ENCODE measurements at places on chromosomes 7 and 10.

DNA sequence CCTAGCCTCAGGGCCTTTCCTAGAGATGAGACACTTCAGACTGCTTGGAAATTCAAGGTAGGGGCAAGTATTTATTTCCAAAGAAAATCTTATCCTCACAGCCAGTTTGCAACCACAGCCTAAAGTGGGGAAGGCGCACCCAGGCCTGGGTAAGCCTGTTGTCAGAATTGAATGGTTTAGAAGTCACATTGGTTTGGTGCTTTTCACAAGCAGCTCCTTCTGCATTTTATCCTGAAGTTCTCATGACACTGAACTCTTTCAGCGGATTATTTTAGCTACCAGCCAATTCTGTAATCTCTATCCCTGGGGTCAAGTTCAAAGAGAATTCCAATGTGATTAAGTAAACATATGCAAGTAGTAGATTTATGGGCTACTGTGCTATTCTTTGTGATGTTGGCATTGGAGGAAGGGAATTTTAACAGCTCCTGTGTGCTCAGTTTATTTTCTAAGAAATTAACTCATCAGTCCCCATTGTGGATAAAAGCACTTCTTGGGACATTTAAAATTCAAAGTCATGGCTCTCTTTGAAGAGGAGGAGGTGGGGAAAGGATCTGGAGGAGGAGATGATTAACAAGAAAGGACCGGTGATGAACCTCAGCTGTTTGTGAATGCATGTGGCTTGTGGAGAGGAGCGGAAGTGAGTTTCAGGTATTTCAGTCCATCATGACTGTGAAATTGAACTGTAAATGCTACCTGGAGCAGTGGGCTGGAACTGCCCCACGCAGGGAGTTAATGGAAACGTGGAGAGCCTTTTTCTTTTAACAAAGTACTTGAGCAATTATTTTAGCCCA, 90.2 kb upstream of the CACUL1 start:
- DNase-seq: no peak

GRCh38 chr10:109114579-109114978, 808.7 kb downstream of the XPNPEP1 start:
- no peak for DNase-seq

- DNase-seq: no peak
Measured at GRCh38 chr7:77388055-77388641, 28.0 kb downstream of the GSAP start.

- DNase-seq: no peak
Measured at GRCh38 chr10:543131-543530, 146.3 kb downstream of the DIP2C start.

GRCh38 chr7:121676168-121676567, 196.8 kb upstream of the PTPRZ1 start:
- DNase-seq: no peak

DNA sequence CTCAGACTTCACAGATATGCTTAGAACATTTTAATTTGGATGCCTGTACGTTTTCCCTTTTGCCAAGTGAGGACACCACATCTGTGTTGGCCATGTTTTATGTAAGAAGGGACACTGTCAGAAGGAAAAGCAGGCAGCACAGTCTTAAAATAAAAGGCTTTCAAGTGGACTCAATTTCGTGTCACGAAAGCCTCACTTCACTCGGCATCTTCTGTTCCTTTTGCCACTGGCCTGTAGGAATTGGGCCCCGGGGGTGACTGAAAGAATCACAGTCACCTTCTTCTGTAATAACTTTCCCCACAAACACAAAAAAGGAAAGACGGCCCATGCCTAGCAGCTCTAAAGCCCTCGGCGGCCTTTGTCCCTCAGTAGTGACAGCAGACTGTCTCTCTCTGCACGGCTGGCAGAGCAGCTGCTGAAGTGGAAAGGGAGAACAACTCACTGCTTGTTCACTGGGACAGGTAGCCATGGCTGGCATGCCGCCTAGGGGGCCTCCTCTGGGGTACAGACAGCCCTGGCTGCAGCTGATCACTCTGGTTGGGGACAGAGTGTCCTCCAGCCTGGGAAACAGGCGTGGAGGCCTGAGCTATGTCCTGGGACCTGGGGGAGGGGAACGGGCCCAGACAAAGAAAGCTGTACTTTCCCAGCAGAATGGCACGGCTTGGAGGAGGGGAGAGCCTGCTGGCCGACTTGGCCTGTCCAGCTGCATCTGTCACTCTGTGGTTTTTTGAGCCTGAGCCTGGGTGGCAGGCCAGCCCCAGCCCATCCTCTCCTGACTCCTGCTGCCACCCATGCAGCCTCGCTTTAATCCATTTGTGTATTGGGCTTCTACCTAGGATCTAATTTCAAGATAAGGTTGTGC, 4.4 kb downstream of the RASSF4 start:
- no peak for DNase-seq

DNA sequence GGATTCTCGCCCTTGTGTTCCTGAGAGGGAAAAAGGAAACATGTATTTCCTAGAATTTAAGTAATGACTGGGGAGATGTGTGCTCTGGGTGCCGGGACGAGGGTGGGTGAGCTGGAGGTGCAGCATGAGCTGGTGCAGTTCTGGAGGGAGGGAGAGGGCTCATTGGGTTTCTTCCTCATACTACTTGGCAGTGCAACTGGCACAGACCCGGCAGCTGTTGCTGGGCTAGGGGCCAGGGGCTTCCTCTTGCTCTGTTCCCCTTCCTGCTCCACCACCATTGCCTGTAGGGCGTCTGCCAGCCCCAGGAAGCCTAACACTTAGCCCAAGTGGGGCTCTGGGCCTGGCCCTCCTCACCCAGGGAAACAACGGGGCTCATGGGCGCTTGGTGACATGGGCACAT, 5.9 kb downstream of the RET start:
- DNase-seq: no peak

DNA sequence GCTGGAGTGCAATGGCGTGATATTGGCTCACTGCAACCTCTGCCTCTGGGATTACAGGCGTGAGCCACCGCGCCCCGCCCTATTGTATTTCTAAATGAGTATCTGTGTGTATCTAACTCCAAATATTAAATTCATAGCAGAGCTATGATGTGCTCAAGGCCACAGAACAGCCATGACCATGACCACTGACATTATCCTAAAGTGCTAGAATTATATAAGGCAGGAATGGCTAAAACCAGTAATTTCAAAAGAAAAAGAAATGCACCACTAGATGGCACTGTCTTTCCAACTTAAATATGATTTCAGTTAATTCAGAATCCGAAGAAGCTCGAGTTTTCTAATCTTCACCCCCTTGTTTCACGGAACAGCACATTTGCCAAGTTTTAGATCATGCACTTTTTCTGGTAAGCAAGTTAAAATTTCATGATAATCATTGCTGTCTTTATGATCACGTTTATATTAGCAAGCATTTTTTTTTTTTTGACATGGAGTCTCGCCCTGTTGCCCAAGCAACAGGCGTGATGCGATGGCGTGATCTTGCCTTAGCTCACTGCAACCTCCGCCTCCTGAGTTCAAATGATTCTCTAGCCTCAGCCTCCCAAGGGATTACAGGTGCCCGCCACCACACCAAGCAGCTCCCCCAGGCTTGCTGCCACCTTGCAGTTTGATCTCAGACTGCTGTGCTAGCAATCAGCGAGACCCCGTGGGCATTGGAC, 65.3 kb downstream of the OR13A1 start:
- DNase-seq: no peak

- DNase-seq: no peak
Measured at GRCh38 chr10:21146436-21146789, 249.3 kb upstream of the NEBL start.

DNA sequence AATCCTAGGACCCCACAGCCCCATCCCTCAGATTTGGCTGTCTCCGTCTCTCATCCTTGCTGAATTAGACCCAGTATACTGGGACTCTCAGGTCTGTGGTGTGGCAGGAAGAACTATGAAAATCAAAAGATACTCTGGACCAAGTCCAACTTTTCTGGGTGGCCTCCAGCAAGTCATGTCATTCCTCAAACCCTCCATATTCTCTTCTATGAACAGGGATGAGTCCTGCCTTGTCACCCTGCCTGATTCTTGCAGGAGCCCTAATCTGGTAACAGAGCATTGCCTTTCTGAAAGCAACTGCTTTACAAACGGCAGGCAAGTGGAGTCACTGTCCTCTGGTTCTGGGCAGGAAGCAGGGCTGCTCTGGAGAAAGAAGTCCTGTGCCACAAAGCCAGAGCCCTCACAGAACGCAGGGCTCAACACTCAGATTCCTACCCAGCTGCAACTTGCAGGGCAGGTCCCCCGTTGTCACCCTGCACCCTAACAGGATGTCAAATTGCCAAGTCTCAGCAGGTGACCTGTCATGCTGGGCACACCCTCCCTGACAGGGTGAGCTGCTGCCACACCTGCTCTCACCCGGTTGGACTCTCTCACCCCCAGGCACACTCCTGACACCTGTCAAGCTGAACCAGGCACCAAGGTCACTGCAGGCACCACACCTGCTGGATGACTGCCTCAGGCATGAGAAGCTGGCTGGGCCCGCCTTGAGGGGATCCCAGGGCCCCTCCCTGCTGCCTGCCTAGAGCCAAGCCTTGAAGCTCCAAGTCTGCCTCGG, 227.7 kb downstream of the KCNMA1 start:
- no peak for DNase-seq

- DNase-seq: no peak
Measured at GRCh38 chr10:128254476-128254875, 128.3 kb upstream of the MKI67 start.

DNA sequence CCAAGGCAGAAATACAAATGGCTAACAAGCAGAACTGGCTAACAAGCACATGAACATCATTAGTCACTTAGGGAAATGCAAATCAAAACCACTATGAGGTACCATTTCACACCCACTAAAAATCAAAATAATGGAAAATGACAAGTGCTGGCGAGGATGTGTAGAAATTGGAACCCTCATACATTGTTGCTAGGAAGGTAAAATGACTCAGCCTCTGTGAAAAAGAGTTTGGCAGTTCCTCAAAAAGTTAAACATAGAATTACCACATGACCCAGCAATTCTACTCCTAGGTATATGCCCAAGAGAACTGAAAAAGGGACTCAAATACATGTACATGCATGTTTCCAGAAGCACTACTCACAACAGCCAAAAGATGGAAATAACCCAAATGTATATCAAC, 52.8 kb upstream of the ANAPC16 start:
- DNase-seq: no peak

DNA sequence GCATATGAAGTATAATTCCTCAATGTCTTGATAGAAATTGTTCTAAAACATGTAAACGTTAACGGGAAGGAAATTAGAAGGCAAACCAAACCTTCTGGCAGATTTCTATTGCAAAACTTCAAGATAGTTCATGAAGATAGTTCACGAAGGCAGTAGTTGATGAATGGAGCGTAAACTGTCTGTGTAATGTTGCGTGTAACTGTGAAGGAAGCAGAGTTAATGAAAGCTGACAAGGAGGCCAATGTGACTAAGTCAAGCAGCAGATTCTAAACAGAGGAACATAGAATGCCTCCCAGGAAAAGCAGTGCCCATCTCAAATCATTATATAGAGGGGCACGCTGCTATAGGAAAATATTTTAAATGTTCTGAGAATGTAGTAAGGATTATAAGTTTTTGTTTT, 659.7 kb upstream of the IGFBP3 start:
- no peak for DNase-seq

- DNase-seq: no peak
Measured at GRCh38 chr7:105189859-105190492, 176.0 kb downstream of the KMT2E start.

DNA sequence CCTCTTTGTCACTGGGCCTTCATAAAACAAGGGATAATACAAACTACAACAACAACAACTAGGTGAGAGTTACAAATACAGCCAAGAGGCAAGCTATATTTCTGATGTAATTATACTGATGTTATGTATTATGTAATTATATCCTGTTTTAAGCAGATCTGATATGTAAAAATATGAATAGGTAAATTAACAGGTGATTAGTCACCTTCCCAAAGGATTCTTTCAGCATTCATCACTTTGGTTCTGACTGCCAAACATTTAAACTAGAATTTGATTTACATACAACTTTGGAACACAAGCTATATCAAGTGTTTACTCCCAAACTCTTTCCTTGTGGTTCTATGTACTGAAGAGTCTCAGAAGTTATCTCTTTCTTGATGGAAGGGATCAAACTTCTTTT, 53.7 kb downstream of the BEND7 start:
- DNase-seq: no peak

GRCh38 chr10:20765066-20765465, 132.0 kb downstream of the NEBL start:
- no peak for DNase-seq

DNA sequence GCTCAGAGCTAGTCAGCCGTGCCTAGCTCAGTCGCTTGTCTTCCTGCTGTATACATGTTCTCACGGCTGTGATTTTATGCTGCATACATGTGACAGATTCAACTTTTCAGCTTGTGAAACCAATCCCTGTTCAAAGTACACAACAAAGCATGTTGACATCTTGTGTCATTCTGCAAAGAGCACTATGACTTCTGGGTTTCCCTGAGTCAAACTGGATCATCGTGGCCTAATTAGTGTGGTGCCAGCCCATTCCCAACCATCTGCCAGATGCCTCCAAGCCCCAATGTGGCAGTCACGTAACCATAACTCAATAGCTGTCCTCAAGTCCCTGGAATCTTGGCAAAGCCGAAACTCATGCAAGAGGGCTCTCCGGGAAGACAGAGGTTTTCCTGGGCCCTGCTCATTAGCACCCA, 144.8 kb downstream of the MYOF start:
- no peak for DNase-seq

GRCh38 chr10:130774871-130775270, 536.6 kb downstream of the TCERG1L start:
- DNase-seq: no peak

DNA sequence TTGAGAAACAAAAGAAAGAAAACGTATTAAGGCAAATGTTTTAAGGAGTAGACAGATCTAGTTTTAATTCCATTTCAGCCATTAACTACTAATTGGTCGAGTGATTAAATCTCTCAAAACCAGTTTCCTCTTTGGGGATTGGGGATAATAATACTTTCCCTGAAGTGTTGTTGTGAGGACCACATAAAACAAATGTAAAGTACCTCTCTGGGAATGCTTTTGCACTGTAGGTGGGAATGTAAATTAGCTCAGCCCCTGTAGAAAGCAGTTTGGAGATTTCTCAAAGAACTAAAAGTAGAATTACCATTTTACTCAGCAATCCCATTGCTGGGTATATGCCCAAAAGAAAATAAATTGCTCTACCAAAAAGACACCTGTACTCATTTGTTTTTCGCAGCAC, 36.0 kb upstream of the PPP1R3C start:
- no peak for DNase-seq

- DNase-seq: no peak
Measured at GRCh38 chr10:118027397-118027796, 19.3 kb downstream of the RAB11FIP2 start.

DNA sequence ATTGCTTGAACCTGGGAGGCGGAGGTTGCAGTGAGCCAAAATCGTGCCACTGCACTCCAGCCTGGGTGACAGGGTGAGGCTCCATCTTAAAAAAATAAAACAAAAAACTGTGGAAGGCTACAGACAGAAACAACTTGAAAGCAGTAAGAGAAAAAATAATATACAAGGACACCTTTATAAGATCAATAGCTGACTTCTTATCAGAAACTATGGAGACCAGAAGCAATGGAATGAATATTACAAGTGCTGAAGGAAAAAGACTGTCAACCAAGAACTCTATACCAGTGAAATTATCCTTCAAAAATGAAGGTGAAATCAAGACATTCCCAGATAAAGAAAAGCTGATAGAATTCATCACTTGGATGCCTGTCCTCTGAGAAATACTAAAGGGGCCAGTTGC, 49.0 kb downstream of the RBAK start:
- DNase-seq: no peak

GRCh38 chr7:117085769-117086463, 132.6 kb downstream of the ST7 start:
- no peak for DNase-seq

Measured in CD4-positive, alpha-beta T cell (primary cell).